ENCODE measurements at places on chromosomes 16 and 17.

GRCh38 chr17:67624886-67625656, 92.7 kb upstream of the NOL11 start:
- DNase-seq = no peak

DNA sequence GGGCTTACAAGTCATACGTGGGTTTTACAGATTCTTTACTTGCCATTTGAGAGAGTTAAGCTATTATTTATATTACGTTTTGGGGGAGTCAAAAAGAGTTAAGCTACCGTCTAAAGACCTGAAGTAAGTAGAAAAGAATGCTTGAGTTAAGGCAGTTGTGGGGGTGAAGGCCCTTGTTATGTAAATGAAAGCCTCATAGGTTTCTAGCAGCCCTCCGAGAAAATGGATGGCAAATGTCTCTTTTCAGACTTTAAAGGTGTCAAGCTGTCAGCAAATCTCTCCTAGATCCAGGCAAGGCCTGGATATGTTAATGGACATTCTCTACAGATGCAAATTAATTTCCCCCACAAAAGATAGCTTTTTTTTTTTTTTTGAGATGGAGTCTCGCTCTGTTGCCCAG, 7.2 kb upstream of the EIF4A3 start:
- no peak for DNase-seq

DNA sequence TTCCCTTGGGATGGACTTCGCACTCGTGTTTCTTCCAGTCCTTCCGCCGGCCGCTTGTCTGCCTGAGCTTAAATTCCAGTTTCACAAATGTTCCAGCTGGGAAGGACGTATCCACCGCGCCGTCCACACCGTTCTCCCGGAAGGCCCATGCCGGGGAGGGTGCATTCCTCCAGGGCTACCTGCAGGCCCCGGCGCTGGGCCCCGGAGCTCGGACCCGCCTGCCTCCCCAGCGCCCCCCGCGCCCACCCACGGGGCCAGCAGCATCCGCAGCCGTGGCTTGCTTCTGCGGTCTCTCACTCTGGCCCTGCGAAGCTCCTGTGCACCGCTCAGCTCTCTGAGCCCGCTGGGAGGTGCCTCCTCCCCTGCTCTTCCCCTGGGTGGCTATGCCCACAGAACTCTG, 2084.1 kb downstream of the TP53TG3F start:
- no peak for DNase-seq

- DNase-seq = no peak
Measured at GRCh38 chr16:15772579-15773293, 84.1 kb downstream of the MYH11 start.

GRCh38 chr17:49406421-49407061, 8.1 kb downstream of the PHB1 start:
- DNase-seq = no peak

DNA sequence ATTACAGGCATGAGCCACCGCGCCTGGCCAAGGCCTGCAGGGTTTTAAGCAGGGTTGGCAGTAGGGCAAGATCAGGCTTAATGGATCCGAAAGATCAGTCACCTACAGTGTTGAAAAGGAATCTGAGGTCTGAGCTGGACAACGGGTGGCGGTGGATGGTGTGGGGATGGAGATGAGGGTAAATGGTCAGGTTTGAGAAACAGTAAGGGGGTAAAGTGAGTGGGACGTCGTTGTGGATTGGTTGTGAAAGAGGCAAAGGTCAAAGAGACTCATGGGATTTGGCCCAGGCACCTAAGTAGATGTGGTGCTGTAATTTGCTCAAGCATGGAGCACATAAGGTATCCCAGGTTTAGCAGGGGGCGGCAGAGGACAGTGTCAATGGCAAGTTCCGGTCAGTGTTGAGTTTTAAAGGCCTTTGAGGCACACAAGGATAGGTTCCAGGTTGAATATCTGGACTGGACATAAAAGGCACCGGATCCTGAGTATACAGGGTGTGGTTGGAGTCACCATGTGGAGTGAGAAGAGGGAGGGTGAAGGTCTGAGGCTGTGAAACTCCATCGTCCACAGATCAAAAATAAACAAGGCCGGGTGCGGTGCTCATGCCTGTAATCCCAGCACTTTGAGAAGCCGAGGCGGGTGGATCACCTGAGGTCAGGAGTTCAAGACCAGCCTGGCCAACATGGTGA, 1.1 kb upstream of the SLC16A5 start:
- no peak for DNase-seq

GRCh38 chr17:40779181-40779909, 3.0 kb downstream of the KRT27 start:
- no peak for DNase-seq

DNA sequence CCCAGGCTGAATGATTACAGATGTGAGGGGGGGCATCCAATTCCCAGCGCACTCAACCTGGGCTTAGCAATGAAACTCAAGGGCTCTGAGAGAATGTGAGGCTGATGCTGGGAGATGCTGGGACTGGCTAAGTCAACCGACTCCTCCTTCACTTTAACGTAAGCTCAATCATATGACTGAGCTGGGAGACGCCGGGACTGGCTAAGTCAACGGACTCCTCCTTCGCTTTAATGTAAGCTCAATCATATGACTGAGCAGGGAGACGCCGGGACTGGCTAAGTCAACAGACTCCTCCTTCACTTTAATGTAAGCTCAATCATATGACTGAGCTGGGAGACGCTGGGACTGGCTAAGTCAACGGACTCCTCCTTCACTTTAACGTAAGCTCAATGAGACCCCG, 179.4 kb downstream of the VPS53 start:
- no peak for DNase-seq

- DNase-seq = no peak
Measured at GRCh38 chr17:45096141-45096540, 35.0 kb downstream of the NMT1 start.

Measured in activated CD4-positive, alpha-beta T cell treated with anti-CD3 and anti-CD28 coated beads, Interleukin-2, amount 50 U/mL, for 16 hours (primary cell).